ENCODE measurements at places on chromosomes 5 and 9.

DNA sequence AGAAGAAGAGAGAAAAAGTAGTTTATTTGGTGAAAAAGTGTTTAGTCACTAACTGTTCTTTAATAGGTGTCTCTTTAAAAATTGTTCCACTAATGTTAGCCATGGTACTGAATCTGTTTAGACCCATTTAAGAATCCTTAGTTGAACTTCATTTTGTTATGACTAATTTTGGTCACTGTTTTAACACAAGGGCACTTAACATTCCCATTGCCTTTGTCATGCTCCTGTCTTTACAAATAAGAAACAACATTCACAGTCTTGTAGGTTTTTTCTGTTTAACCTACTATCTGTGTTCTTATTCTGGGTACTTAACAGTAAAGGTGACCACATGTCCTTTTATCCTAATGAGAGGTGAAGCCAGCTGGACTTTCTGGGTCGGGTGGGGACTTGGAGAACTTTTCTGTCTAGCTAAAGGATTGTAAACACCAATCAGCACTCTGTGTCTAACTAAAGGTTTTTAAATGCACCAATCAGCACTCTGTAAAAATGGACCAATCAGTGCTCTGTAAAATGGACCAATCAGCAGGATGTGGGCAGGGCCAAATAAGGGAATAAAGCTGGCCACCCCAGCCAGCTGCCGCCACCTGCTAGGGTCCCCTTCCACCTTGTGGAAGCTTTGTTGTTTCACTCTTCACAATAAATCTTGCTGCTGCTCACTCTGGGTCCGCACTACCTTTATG, 116.7 kb downstream of the WDR70 start:
- DNase-seq, result no peak

DNA sequence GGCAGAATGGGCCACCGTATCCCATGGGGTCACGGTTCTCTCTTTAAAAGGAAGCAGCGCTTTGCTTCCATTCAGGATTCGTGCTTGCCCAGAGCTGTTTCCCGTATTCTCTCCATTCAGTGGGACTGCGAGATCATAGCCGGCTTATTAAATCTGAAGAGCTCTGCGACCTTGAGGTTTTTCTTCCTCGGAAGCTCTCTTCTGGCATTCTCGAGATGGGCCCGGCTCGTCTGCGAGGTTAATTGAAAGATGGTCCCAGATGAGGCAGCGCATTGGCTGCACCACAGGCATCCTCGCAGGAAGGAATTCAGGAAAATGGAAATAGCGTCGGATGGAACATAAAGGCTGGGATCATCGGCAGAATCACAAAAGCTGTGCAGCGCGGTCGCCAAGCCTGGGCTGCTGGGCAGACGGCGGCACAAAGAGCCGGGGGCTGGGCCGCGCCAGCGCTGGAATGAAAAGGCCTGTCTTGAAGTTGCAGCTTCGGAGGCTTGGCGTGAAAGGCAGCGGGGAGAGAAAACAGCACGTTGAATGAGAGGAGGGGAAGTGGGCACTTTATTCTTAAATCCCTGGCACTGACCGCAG, 236.2 kb downstream of the IRX2 start:
- no peak for DNase-seq

- no peak for DNase-seq
Observed at GRCh38 chr5:34827588-34828506, 11.1 kb upstream of the TTC23L start.

GRCh38 chr5:55393501-55394175, 85.8 kb downstream of the MTREX start:
- DNase-seq, result no peak

GRCh38 chr5:163498886-163499285, 6.5 kb upstream of the MAT2B start:
- no peak for DNase-seq

GRCh38 chr9:123383512-123384170, 27.6 kb downstream of the CRB2 start:
- no peak for DNase-seq

DNA sequence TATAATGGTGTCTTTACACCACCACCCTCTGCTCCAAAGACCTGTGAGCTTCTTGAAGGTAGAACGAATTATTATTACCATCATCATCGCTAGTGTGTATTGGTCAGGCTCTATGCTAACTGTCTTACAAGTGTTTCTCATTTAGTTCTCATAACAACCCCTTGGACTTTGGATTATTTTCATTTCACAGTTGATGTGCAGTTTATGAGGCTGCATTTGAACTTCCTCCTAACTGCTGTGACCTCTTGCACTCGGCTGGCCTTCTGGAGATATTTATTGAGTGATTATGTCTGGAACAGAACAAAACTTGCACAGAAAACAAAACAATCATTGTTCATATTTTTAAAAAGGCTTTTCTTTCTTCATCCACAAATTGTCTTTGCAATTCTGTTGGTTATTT, 306.3 kb upstream of the SGCD start:
- DNase-seq, result no peak

DNA sequence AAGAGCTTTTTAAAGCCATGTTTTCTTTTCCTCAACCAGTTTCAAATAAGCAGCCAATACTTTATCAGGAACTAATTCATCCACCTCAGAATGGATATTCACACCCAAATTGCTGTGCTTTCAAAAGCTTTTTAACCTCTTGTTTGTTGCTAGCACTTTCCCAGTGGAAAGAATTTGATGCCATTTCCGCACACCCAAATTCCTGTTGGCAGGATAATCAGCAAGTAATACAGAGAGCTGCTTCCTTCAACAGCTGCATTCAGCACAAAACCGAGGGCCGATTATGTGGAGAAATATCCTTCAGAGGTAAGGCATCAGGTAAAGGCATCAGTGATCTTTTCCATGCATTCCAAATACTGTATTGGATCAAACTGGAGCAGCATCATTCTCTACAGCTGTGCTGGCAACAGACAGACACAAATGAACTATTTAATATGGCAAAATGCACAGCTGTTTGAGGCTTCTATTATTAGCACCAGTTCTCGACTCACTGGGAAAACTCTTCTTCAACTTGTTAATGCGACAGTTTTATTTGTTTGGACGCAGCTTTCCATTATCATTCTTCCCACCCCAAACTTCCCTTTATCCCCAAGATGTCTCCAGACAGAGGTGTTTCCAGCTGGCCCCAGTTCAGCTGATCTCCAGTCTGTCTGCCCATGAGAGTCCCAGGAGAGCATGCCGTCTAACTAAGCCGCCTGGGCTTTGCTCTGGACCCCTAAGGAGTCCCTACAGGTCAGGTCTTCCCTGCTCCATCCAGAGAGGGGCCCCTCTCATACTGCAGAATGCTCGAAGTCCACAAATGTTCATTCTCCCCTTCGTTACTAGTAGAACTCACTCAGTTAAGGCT, 22.2 kb upstream of the MGAT1 start:
- no peak for DNase-seq

DNA sequence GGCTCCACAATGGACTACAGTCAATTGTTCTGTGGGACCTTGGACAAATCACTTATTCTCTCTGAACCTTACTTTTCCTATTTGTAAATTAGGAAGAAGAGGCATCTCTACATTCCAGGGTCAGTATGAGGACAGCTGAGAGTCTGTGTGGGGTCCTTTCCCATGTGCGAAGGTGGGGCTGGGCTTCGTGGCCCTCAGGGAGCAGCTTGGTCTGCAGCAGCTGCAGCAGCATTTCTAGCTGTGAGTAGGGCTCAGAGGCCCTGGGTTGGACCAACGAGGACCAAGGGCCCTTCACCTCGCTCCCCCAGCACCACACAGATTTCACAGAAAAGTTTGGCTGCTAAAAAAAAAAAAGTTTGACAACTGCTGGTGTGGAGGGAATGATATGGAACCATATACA, 9.4 kb upstream of the DDX41 start:
- DNase-seq, result peak; percentile 12

GRCh38 chr9:22041775-22042174, 32.7 kb upstream of the CDKN2B start:
- no peak for DNase-seq

DNA sequence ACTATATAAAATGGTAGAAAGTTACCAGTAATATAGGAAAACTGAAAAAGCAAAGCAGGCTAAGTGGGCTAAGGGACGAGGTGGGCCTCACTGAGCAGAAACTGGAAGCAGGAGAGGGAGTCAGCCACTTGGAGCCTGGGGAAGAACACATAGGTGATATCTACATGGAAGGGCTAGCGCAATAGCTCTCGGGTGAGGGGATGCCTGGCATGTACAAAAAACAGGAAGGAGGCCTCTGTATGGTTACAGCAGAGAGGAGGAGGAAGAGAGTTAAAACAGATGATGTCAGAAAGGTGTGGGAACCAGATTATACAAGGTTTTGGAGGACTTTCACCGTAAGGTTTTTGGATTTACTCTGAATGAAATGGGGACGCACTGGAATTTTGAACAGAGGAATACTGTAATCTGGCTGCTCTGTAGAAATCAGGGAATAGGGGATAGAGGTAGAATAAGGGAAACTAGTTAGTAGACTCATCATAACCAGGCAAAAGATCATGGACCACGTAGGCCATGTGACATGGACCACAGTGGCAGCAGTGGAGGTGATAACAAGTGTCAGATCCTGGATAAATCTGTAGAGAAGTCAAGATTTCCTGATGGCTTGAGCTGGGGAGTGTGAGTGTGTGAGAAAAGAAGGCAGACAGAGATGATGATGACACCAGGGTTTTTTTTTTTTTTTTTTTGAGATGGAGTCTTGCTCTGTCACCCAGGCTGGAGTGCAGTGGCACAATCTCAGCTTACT, 52.5 kb downstream of the FNBP1 start:
- no peak for DNase-seq

- no peak for DNase-seq
Observed at GRCh38 chr9:6640268-6641051, 5.1 kb downstream of the GLDC start.

DNA sequence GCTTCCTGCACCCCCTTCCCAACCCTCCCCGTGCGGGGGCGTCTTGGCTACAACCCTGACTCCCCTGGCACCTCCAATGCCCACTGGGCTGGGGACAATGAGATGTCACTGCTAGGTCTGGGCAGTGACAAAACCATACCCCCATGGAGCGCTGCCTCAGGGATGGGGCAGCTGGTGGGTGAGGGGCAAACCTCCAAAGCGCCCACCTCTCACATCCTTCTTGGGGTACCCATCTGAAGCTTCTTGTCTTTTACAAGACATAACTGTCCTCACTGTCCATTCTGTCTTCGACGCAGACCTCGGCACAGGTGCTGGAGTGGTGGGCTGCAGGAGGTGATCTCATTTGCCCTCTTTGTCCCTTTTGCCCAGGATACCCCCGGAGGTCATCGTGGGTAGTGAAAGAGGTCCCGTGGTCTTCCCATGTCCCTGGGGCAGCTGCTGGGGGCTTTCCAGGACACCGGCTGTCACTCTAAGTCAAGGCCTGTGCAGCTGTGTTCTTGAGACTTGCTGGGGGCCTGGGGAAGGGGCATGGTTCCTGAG, 27.8 kb upstream of the CSF1R start:
- no peak for DNase-seq

DNA sequence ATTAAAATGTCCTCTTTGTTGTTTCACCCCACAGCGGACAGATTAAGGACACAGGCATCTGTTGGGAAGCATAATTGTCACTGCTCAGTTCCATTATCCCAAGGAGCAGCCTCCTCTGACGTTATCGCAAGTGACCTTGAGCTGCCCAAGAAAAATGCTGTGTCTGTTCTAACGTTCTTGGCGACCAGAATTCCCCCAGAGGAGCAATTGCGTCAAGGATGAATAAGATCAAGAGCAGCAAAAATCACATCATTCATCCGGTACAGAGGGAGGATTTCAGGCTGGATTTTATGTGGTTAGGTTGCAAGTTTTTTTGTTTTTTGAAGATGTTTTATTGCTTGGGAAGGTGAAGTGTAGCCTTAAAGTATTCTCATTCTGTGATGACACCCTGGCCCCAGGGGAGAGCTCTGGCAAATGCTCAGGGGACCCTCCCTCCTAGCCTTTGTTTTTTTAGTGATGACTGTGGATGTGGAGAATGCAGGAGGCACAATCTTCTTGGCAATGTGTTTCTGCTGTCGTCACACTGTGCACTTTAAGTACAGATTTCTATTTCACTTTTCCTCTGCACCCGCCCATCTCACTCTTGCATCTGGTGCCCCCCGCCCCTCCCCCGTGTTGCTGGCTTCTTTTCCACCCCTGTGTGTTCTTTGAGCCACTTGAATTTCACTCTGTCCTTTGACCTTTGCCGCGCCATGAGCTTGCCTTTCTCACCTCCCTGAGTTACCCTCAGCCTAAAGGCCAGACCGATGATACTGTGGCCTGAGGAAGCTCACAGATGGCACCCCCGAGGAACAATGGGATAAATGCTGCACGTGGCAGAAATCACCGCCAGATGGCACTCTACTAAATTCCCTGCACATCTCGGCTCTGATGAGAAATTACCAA, 308.5 kb downstream of the RAB3C start:
- peak; percentile 55 for DNase-seq

DNA sequence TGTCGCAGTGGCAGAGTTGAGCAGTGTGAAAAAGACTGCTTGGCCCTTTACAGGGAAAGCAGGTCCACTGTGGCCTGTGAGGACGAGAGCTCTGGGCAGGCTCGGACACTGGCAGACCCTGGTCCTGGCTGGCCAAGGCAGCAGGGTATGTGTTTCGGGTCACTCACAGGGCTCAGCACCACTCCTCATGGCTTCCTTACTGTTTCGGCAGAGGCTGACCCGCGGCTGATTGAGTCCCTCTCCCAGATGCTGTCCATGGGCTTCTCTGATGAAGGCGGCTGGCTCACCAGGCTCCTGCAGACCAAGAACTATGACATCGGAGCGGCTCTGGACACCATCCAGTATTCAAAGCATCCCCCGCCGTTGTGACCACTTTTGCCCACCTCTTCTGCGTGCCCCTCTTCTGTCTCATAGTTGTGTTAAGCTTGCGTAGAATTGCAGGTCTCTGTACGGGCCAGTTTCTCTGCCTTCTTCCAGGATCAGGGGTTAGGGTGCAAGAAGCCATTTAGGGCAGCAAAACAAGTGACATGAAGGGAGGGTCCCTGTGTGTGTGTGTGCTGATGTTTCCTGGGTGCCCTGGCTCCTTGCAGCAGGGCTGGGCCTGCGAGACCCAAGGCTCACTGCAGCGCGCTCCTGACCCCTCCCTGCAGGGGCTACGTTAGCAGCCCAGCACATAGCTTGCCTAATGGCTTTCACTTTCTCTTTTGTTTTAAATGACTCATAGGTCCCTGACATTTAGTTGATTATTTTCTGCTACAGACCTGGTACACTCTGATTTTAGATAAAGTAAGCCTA, 15.7 kb downstream of the SQSTM1 start:
- peak; percentile 60 for DNase-seq

GRCh38 chr9:90325913-90326653, 316.5 kb downstream of the DIRAS2 start:
- DNase-seq, result no peak

- no peak for DNase-seq
Observed at GRCh38 chr5:40428815-40429214, 250.9 kb upstream of the PTGER4 start.

DNA sequence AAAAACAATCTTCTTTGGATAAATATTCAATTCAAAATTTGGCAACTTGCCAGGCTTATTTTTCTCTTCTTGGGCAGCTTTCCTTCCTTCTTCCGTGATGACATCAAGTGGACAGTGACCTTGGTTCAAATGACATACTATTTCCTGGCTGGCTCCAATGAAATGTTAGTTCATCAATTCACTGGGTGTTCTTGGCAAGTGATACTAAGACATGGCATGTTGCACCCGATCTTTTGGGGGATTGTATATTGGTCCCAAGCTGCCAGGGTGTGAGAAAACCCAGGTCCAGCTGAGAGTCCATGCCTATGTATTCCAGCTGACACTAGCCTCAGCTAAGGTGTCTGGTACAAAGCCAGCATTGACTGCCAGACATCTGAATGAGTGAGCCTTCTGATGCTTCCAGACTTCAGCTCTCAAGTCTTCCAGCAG, 252.9 kb downstream of the MAT2B start:
- no peak for DNase-seq
